Fibroblast of lung (primary cell): ENCODE measurements at places on chromosomes 7 and 10. TPM values are rescaled to one million over a fixed set of nuclear protein-coding genes. Genes with fewer than 3 reads are reported as not detected.

LRWD1 gene
- total RNA-seq, result 14.5 and 18.7 TPM in 2 replicates

BAG3 gene
- total RNA-seq, result 5.1 and 8.4 TPM in 2 replicates

TMEM225B gene
- 0.51 and 1.2 TPM in 2 replicates for total RNA-seq

CLDN3 gene
- not detected in 2 replicates for total RNA-seq

MBL2 gene
- not detected in 2 replicates for total RNA-seq

NPTX2 gene
- under 0.01 and 0.26 TPM in 2 replicates for total RNA-seq

GPR146 gene
- total RNA-seq, result 3.1 and 3.3 TPM in 2 replicates

PAPOLB gene
- total RNA-seq, result under 0.01 TPM in 2 replicates

SPDYE5 gene
- not detected in 2 replicates for total RNA-seq

ATXN7L1 gene
- 5.1 and 9.4 TPM in 2 replicates for total RNA-seq

TRIM73 gene
- 0.51 and 1.3 TPM in 2 replicates for total RNA-seq

DENND2A gene
- total RNA-seq, result 39.0 and 40.8 TPM in 2 replicates

COL17A1 gene
- total RNA-seq, result under 0.01 TPM in 1 of 2 replicates, not detected in the other

MAT1A gene
- not detected in 2 replicates for total RNA-seq

PAX4 gene
- not detected in 2 replicates for total RNA-seq

COL28A1 gene
- total RNA-seq, result under 0.01 and 0.17 TPM in 2 replicates

OR6V1 gene
- total RNA-seq, result not detected in 2 replicates

BTBD16 gene
- total RNA-seq, result not detected in 2 replicates

PSMC2 gene
- 144 and 175 TPM in 2 replicates for total RNA-seq

DDX56 gene
- total RNA-seq, result 38.3 and 44.4 TPM in 2 replicates

GNA12 gene
- total RNA-seq, result 23.1 and 36.2 TPM in 2 replicates

KMT2C gene
- 24.1 and 32.4 TPM in 2 replicates for total RNA-seq

CD36 gene
- total RNA-seq, result 41.0 and 93.5 TPM in 2 replicates

MLXIPL gene
- total RNA-seq, result 0.51 TPM in 1 of 2 replicates, not detected in the other

TIMM23 gene
- 55.0 and 58.8 TPM in 2 replicates for total RNA-seq
